Fibroblast of lung (primary cell): ENCODE measurements at places on chromosomes 12 and 14.

GRCh38 chr12:47035484-47035883 lies 43.9 kb upstream of the PCED1B start:
- no peak for DNase-seq

DNA sequence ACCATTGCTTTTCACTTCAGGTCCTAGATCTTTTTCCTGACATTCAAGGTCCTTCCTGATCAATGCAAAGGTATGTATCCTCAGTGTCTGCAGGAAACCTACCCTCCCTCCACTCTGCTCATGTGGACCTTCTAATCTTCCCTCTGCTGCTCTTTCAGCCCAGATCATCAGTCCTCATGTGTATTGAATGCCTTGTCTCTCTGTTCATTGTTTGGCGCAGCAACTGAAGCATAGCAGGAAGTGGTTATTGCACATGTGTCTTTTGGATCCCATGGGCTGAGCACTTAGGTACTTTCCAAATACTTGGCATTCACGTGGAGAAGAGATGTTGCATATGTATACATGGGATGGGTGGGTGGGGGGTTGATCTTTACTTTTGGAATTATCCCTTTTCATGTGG lies 4.3 kb upstream of the NIN start:
- no peak for DNase-seq

DNA sequence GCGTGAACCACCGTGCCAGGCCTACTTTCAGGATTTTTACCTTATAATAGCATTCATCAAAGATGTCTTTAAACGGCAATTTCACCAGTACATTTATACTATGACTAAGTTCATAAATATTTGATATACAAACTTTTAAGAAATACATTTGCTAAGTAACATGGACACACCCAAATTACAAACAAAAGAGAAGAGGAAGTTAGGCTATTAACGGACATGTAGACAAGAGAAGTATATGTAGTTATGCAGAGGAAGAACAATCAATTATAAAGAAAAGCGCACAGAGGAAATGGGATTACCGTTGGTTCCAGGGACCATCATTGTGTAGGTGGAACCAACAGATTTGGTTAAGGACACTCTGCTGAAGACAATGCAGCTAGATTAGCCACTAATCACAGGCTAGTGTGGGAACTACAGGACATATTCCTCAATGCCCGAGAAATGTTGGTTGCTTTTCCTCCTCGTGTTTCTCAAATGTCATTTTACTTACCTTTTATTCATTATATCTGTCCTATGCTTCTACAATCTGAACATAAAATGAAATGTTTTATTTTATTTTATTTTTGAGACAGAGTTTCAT lies 24.0 kb upstream of the PKP2 start:
- no peak for DNase-seq

- no peak for DNase-seq
These were observed at the start of gene RNASE7 for GRCh38 chr14:21041676-21042433. RNASE7 (plus strand) TSS chr14:21042362; CDS start chr14:21042993, 631 bp downstream.

DNA sequence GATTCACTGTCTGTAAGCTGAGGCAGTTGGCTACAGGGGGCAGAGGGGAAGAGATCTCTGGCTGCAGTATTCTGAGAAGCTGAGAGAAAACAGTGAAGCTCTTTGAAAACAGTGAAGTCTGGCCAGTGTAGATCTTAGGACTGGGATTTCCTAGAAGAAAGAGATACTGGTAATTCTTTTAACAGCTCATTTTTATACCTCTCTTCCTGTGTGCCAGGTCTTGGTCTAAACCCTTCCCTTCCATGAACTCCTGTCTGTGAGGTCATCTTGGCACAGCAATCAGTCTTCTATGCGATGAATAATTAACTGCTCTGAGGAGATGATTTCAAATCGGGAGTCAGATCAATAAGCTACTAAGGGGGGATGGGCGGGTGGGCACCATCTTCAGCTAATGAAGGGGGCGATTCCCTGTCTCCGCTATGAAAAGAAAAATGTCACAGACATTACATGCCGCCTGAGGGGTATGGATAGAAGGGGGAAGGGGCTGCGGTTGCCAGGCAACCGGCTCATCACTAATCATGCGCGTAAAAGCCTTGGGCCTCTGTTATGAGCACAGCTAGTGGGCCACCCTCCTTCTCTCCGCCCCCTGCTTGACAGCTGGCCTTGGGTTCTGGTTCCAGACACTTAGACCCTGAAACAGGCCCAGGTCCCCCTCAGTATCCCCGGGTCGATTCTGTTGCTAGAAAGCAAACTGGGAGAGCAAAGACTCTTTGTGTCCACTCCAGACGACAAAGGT lies 75.3 kb upstream of the CEP83 start:
- no peak for DNase-seq

DNA sequence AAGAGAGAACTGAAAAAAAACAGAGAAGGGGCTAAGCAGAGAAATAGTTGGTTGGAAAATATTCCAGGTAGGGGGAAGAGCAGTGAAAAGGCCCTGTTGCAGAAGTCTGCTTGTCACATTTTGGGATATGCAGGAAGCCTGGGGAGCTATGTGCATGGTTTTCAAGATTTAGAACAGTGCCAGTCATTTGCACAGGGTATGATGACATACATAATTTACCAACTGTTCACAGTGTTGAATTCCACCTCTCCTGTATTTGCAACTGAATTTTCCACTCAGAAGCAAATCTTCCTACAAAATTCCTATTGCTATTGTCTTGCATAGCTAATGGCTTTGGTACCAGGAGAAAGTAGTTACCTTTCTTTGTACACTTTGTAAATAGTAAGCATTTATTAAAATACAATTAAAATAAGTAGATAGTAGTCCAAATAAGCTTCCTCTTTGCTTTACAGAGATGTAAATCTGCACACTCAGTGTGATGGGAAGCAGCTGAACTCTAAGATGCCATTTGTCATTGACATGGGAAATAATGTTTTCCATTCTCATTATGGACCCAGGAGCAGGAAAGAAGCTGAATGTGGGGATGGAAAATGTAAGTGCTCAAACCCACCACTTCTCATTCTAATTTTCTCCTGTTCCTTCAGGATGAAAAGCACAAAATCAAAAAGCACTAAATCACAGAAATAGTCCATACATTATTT lies 177.4 kb downstream of the BTG1 start:
- no peak for DNase-seq

GRCh38 chr12:117881517-117881916 lies 87.3 kb downstream of the KSR2 start:
- no peak for DNase-seq

DNA sequence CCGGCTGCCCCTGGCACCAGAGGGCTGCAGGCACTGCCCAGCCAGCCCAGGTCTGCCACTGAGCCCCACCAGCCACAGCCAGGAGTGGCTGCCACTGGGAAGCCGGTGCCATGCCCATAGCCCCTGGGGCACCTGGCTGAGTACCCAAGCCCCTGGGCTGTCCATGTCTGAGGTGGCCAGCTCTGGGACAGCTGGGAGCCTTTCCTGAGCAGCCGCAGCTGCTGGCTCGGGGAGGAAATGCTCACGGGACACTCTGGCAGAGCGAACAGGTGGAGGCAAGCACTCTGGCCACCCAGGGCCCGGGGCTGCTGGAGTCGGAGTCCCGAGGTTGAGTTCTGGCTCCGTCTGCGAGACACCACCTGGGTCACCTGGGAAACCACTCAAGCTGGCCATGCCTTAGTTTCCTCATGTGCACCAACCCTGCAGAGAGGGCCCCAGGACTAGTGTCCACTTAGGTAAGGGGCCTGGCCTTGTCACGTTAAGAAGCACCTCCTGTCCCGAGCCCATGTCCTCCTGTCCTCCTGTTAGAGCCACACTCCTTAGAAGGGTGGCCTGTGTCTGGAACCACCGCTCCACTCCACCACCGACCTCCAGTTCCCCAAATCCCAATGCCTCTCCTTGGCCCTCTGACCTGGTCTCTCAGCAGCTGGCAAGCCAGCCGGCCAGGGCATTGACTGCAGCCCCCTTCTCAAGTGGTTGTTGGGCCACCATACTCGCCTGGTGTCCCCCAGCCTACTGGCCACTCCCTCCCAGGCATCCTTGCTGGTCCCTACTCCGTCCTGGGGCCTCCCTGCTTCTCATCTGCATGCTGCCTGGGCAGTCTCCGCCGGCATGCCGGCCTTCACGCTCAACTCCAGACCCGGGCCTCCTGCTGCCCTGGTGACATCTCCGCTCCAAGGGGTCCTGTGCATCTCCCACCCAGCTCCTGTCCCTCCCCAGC lies 45.3 kb downstream of the BEGAIN start:
- DNase-seq = no peak

- peak; percentile 31 for DNase-seq
These were observed 194.9 kb upstream of the OR4E1 start for GRCh38 chr14:21868442-21869046.

- DNase-seq = no peak
These were observed 98.1 kb downstream of the WIF1 start for GRCh38 chr12:65022960-65023359.

- no peak for DNase-seq
These were observed 59.1 kb downstream of the RASSF3 start for GRCh38 chr12:64669270-64669842.

DNA sequence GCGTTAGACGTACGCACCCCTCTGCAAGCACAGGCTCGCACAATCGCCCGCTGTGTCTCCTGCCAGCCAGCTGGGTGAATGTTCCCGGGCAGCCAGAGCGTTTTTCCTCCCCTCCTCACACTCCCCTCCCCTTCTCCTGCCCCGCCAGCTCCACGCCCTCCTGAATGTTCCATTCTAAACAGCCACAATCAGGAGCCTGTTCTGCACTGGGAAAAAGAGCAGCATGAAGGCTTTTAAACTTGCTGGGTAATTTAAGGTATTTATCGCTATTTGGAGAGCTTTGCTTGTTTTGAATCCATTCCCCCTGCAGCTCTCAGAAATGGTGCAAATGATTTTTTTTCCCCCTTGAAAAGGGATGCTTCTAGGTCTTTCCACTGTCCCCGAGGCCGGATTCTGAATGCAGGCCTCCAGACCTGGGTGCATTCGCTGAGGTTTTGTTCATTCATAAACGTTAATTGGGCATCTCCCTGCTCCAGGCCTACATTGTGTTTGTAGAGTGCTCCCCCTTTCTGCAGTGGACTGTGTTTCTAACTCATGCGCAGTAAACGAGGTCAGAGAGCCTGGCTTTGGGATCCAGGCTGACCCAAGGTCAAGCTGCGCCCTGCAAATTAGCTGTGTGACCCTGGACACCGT lies 212.5 kb downstream of the CHST11 start:
- no peak for DNase-seq

- no peak for DNase-seq
These were observed 92.7 kb upstream of the SLC38A2 start for GRCh38 chr12:46465307-46465706.

GRCh38 chr12:88677464-88677863 lies 97.2 kb upstream of the KITLG start:
- DNase-seq = no peak

DNA sequence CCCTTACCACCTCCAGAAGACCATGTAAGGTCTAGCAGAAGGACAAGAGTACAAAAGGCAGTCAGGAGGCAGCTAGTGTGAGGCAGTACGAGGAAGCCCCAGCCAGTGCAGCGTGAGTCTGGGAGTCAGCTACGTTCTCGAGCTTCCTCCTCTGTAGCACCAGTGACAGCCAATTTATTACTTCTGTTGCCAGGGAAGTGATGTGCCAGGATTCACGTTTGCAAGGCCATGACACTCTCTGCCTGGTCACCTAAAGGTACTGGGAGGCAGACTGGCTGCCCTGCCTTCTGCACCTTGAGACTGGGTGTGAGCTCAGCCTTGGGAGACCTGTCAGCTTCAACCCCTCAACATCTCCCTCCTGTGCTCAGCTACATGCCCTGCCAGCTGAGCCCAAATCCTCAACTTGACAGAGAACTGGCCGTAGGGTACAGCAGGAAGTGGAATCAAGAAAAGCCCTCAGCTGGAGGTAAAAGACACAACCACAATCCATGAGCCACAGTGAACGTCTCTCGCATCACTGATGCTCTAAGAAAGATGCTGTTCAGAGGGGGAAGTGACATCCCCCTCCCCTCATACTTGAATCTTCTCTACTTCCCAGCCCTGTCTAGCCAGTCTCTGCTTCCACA lies 182.5 kb upstream of the RGS6 start:
- DNase-seq = no peak

DNA sequence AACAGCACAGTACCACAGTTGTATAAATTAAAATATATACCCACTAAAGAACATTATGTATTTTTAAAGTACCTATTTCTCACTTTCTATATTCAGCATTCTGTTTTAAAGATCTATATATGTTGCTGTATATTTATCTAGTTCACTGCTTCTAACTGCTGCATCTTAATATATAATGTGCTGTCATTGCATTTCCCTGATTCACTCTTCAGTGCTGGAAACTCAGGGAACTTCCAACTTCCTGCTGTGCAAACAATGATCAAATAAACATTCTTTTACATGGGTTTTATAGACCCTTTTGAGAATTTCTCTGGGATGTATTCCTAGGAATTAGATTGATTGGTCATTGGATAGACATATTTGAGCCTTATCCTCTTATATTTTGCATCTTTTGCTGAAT lies 379.1 kb downstream of the APAF1 start:
- DNase-seq = no peak

DNA sequence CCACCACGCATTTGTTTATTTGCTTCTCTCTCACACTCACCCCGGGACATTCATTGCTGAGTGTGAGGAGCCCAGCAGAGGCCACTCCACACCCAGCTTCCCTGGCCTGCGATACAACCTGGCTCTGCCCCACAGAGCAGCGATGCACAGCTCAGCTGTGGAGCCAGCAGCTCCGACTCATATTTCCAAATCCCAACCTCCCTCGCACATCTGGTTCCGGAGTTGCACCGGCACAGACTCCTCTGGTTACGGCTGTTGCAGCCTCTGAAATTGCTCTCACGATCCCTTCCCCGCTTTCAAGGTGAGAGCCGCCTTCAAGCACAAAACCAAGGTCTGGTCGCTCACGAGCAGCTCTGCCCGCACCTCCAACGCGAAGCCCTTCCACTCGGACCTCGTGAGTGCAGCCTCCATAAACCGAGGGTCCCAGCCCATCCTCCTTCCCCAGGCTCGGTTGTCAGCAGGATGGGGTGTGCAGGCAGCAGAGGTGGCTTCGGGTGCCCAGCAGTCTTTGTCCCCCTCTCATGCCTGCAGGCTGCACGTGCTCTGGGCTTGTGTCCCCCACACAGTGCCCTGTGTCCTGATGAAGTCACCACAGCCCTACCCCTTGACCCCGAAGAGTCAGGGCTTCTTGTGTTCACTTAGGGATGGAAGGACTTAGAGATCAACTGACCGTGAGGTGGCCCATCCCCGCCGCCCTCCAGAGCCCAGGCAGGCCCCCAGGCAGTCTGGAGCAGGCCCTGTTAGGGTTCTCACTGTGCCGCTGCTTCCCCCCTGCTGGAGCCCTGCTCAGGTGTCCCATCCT lies 184.3 kb downstream of the ADGRD1 start:
- no peak for DNase-seq

DNA sequence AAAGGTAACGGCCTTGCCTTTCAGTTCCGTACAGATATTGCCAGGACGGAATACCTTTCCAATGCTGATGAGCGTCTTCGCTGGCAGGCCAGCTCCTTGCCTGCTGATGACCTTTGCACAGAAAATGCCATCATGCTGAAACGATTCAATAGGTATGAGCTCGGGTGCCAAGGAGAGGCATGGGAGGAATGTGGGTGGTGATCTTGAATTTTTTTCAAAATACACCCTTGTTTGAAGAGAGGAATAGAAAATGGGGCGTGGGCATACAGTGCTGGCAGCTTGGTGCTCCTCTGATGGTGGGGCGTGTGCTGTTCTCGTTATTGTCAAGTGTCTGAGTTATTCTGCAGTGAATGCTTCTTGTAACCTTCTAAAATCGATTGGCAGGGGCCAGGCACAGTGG lies 52.5 kb downstream of the HSP90AA1 start:
- no peak for DNase-seq

- DNase-seq = peak; percentile 58
These were observed 50.0 kb downstream of the NCOR2 start for GRCh38 chr12:124517260-124518050.

- DNase-seq = no peak
These were observed 46.9 kb downstream of the BTG1 start for GRCh38 chr12:92098594-92099380.

- DNase-seq = peak; percentile 18
These were observed 30.9 kb downstream of the GPHB5 start for GRCh38 chr14:63287666-63288483.
